ENCODE measurements at places on chromosomes 1 and 21.

- DNase-seq = peak; percentile 15
Observed at GRCh38 chr1:46539972-46540371, 11.5 kb downstream of the KNCN start.

- no peak for DNase-seq
Observed at GRCh38 chr1:81781749-81782148, 19.0 kb upstream of the ADGRL2 start.

DNA sequence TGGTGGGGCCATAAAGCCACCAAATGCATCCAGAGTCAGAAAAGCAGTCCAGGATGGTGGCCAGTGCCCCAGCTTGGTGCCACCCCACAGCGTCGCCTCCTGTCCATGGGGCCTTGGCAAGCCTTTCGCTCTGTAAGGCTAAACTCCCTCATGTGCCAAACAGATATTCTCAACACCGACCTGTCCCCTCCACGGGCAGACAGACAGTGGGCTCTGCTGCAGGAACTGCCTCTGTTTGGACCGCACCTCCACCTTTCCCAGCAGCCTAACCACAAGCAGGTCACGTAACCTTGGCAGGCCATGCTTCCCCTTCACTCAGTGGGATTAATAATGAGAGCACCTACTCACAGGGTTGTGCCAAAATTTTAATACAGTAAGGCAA is 11.7 kb downstream of the RUNX1 start:
- no peak for DNase-seq

DNA sequence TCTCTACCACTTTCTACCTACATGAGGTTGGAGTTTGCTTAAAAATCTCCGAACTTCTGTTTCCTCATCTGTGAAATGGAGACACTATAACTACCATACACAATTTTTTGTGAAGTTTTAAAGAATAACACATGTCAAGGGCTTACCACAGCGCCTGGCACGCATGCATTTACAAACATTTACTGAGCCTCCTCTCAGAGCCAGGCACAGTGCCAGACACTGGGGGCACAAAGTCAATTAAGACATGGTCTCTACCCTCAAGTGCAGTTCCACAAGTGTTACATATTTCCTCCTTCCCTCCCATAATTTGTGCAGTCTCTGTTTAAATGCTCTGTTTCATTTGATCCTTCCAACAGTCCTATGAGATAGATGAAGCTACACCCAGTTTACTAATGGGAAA is 356.4 kb upstream of the ESRRG start:
- DNase-seq = no peak

GRCh38 chr1:212281590-212281989 is 3.6 kb upstream of the PPP2R5A start:
- no peak for DNase-seq

DNA sequence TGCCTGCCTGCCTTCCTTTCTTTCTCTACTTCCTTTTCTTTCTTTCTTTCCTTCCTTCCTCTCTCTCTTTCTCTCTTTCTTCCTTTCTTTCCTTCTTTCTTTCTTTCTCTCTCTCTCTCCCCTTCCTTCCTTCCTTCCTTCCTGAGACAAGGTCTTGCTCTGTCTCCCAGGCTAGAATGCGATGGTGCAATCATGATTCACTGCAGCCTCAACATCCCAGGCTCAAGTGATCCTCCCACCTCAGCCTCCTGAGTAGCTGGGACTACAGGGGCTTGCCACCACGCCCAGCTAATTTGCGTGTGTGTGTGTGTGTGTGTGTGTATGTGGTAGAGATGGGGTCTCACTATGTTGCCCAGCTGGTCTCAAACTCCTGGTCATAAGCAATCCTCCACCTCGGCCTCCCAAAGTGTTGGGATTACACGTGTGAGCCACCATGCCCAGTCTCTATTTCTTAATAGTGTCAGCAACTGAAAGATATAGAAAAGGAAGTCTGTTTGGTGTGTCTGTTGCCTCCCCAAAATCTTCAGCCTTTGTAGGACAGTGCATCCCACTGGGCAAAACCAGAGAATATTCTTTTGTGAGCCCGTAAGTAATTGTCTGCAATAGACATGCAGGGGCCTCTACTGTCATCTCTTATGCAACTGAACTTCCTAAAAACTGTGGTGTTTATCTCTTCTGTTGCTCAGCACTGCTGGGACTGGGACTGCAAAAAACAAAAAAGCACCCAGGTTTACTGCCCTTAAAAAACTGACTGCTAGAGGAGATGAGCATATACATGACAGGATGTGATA is 20.9 kb upstream of the RAB4A start:
- DNase-seq = no peak

- DNase-seq = no peak
Observed at GRCh38 chr1:22563671-22564602, 648 bp downstream of the EPHA8 start.

- DNase-seq = no peak
Observed at GRCh38 chr1:222034790-222035189, 292.9 kb upstream of the DUSP10 start.

DNA sequence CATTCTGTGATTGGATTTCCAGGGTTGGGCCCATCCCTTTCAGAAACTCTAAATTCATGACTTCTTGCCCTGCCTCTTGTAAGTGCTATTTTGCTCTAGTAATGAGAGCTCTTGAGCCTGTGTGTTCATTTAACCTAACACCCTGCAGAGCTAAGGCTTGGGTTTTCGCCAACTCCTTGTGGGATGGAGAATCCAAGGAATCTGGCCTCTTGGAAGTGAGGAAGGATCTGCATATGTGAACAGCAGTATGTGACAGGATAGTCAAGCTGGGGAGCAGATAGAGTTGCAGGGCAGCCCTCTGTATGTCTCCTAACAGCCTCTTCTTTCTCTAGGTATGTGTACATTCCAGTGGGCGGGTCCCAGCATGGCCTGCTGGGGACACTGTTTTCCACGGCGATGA is 258.9 kb downstream of the HHAT start:
- no peak for DNase-seq

GRCh38 chr21:16476056-16476825 is 746.5 kb downstream of the USP25 start:
- no peak for DNase-seq

DNA sequence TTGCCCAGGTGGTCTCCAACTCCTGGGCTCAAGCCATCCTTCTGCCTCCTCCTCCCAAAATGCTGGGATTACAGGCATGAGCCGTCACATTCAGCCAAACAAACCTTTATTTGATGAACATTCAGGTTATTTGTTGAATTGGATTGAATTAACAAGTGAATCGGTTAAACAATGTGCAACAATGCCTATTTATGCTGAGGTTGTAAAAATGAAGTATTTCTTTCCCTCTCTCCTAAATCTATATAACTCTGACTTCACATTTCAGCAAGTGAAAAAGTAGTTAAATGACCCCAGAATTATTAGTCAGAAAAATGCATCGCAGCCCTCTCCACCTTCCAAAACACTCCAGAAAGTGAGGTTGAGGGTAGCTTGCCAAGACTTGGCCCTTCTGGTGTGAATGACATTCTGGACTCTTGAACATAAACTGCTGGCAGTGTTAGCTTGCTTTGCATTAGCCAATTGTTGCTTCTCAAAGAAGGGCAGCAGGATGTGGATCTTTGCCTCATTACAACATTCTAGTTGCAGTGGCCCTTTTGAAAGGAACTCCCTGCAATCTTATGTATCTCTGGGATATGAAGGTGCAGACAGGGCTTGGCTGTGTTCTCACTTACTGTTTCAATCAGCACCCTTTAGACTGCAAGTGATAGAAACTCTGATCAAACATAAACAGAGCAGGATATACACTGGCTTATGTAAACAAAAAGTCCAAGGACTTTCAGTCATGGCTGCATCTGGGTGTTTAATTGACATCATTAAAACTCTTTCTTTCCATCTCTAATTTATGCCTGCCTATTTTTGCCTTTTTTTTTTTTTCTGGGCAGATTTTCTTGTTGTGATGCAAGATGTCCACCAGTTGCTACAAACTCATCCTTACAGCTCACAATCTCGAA is 22.4 kb downstream of the EDN2 start:
- DNase-seq = no peak

DNA sequence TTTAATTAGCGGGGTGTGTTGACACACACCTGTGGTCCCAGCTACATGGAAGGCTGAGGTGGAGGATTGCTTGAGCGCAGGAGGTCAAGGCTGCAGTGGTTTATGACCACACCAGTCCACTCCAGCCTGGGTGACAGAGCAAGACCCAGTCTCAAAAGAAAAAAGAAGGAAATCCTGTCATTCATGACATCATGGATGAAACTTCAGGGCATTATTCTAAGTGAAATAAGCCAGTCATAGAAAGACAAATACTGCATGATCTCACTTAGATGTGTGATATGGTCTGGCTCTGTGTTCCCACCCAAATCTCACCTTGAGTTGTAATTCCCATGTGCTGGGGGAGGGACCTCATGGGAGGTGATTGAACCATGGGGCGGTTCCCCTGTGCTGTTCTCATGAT is 82.6 kb downstream of the MT1HL1 start:
- DNase-seq = no peak

DNA sequence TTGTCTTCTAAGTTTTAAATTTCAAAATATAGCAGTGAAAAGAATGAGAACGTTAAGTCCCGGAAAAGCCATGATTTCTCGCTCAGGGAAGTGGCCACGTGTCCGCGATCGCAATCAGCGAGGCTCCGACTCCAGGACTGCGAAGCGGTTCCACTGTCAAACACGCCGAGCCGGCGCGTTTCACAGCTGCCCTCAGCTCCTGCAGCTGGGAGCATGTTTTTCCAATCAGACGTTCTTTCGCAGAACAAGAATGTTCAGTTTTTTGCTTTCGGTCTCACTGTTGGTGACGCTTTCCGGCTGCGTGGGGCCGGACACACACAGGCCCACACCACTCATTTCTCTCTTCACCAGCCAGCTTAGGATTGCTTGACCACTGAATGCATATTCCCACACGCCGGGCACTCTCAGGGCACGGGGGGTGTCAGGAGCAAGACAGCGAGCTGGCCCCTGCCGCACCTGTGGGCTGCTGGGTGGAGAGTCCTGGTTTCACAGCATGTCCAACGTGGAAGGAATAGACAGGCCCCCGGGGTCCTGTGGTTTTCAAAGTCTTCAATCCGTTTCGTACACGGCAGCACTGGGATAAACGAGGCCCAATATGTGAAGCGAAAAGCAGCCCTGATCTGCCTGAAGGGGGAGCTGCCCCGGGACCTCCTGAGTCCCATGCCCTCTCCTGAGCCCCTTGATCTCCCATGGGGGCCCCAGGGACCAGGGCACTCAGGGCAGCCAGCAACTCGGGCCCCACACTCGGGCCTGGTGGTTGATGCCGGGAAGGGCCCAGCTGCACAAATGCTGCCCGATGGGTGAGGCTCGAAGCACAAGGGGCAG is 47.3 kb upstream of the COL18A1 start:
- no peak for DNase-seq

DNA sequence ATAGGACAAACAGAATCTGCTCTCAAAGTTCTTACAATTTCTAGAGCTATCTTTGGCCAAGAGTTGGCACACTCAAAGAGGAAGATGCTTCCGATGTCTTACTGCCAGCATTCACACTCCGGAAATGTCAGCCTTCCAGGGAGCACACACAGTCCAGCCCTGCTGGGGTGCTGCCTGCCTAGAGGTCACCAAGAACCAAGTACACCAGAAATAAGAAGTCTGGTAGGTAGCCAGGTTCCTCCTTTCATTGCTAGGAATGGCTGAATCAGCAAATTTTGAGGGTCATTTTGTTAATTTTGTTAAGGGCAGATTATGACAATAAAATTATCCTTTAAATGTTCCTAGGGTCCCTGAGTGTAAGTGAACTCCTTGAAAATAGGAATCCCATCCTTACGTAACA is 77.5 kb downstream of the PLPP3 start:
- no peak for DNase-seq

GRCh38 chr1:46166521-46167462 is 8.1 kb upstream of the TSPAN1 start:
- no peak for DNase-seq

GRCh38 chr1:206895837-206896242 is 1.4 kb upstream of the IL24 start:
- no peak for DNase-seq

GRCh38 chr21:24658026-24658425 is 949.3 kb downstream of the MRPL39 start:
- DNase-seq = no peak

- DNase-seq = no peak
Observed at GRCh38 chr1:5563861-5564577, 428.2 kb downstream of the NPHP4 start.

DNA sequence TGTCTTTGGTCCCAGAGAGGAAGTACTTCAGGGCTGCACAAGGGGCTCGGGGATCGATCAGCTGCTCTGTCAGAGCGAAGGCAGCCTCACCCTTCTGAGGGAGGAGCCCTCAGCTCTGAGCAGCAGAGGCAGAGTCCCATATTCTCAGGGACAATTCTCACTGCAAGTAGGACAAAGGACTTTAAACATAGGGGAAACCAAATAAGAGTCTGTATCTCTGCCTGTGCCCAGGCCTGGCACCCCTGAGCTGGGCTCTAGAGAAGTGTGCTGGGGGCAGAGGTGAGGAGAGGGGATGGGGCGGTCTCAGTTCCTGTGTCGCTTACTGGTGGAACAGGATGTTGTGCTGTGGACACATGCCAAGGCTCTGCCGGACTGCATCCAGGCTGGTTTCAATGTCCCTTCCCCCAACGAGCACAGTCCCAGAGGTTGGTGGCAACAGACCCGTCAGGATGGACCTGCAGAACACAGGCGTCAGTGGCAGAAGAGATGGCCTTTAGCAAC is 76.6 kb downstream of the ABCA4 start:
- no peak for DNase-seq

GRCh38 chr1:158037008-158037865 is 43.8 kb downstream of the KIRREL1 start:
- DNase-seq = no peak

- no peak for DNase-seq
Observed at GRCh38 chr21:41188486-41189149, 20.7 kb downstream of the BACE2 start.

- DNase-seq = no peak
Observed at GRCh38 chr1:156592158-156592909, 758 bp downstream of the NAXE start.

DNA sequence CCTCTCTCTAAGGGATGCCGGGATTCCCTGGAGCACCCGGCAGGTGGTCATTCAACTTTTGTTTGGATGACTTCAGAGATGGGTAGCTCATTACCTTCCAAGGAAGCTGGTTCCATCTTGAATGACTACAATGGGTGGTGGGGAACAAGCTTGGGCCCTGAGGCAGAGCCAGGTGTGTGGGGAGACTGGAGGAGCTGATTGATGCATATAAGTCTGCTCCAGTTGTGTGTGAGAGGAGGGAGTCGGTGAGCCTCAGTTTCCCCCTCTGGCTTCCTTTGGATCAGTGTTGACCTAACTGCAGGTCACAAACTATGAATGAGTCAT is 133.8 kb upstream of the ZBTB40 start:
- no peak for DNase-seq

DNA sequence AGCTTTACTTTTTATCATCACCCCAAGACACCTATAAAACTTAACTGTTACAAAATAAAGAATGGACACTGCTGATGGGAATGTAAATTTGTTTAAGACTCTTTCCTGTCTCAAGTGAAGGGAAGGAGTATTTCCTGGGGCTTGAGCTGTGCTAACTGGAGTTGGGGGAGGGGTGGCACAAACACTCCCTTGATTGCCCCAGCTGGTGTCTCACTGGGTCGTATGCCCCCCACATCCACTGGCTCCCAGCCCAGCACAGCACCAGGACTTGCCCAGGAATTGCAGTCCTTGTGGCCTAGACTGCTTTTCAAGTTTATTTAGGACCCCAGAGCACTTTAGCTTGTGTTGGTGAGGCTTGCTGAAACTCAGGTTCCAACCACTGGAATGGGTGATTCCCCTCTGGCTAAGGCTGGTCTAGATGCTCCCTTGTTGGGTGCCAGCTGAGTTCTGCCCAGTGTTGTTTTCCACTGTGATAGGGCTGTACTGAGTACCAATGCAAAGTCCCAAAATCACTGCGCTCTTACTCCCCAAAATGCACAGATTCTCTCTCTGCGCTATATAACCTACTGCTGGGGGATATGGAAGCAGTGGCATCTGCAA is 49.1 kb upstream of the DR1 start:
- DNase-seq = no peak

Data from GOT3 (cell line).